Stimulated activated CD8-positive, alpha-beta memory T cell treated with anti-CD3 and anti-CD28 coated beads, Interleukin-2, amount 100 ng/mL, for 1 hour (primary cell): ENCODE measurements at places on chromosomes 13 and 19.

DNA sequence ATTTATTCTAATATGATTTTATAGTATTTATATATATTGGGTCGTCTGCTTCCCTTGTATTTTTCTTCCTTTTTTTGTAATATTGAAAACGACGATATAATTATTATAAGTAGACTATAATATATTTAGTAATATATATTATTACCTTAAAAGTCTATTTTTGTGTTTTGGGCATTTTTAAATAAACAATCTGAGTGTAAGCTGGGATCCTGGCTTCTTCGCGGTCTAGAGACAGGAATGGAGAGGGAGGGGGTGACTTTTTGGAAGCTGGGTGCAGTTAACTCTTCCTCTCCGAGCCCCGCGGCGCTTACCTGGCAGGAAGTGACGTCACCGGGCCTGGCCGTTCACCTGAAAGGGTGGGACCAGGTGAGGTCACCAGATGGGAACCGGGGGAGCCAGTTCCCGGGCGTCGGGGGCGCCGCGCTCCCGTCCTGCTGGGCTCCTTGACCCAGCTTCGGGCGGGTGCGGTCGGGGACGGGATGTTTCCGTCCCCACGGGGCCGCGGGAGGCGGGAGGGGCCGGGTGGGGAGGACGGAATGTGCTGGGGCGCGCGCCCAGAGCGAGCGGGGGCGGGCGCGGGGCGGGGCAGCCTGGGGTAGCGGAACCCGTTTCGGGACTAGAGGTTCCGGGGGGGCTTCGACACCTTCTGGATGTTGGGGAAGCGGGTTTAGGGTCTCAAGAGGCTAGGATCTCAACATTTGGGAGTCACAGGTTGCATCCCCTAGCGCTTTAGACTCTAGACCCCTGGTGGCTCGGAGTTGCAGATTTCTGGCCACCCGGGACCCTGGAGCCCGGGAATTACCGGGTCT, 2.8 kb downstream of the ZFP36 start:
- peak; percentile 86 for DNase-seq

DNA sequence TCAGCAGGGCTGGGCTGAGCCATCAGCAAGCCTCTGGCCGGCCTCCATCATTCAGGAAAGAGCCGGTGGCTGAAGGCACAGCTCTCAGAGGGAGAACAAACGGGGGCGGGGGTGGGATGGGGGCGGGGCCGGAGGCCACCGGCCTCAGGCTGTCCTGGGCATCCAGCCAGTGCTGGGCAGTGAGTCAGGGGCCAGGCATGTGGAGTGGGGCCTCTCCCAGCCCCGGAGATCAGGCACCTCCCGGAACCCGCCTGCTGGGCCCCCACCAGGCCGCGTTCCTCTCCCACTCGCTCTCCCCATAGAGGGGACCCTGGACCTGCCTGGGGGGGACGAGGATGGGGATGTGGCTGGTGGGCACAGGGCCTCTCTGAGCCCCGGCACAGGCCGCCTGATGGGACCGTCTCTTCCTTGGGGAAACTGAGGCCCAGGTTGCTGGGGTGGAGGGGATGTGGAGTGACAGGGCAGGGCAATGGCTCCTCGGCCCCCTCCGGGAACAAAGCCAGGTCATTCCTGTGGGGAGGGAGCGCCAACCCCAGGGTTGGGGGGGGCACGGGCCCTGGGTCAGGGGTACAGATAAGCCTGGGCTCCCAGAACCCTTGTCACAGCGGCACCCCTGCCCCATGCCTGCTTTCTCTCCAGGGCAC, 12.9 kb downstream of the SPC24 start:
- no peak for DNase-seq

DNA sequence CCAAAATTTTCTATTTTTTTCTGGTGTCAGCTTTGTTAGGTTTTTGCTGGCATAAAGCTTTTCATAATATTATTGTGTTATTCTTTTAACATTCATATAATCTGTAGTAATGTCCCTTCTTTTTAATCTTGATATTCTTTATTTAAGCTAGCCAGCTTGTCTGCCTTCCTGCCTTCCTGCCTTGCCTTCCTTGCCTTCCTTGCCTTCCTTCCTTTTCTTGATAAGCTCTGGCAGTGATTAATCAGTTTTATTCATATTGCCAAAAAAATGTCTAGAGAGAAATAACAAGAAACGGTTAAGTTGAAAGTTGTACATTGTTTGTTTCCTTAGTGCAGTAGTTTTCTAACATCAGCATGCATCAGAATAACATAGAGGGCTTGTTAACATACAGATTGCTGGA, 257.5 kb downstream of the MAB21L1 start:
- DNase-seq = no peak

DNA sequence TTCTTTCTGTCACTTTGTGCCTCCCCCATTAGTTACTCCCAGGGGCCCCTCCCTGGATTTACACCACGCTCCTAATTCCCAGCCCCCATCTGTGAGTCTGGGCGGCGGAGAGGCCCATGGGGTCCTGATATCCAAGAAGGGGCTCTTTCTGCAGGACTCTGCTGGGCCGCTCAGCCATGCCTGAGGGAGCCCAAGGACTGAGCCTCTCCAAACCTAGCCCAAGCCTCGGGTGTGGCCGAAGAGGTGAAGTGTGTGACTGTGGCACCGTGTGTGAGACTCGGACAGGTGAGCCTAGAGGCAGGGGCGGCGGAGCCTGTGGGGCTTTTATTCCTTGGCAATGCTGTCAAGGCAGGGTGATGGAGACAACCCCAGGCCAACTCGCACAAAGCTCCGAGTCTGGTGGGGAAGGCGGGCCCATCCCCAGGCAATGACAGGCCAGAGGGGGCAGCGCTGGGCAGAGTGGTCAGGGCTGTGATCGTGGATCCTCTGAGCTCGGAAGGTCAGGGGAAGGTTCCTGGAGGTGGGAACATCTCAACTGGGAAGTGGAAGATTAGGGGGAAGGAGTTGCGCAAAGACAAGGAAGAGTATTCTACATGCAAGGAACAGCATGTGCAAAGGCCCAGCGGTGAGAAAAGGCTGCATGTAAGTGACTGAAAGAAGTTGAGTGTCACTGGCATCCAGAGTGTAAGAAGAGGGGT, 1.6 kb downstream of the PLEKHG2 start:
- no peak for DNase-seq

DNA sequence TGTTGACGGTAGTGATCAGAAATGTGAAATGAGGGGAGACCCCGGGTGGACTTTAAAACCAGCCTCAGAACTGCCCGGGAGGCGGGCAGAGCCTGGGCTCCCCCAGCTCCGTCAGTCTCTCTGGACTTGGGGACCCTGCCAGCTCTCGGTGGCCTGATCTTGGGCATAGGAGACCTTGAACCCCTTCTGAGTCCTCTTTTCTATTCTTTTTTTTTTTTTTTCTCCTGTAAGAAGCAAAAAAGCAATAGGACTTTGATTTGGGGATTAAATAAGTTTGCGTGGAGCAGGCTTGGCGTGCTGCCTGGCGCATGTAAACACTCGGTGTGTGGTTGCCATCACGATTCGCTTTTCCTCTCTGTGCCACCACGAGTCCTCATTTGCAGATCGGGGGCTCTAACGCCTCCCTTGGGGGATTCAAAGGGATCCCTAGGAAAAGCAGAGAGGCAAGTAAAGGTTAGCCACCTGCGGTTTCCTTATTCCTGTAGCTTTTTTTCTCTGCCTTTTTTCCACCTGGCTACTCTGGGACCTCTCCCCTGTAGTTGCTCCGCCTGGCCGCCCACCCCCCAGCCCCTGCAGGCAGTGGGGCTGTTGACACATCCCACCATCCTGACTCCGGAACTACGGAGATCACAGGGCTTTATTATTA, 1.3 kb downstream of the SAFB start:
- no peak for DNase-seq

DNA sequence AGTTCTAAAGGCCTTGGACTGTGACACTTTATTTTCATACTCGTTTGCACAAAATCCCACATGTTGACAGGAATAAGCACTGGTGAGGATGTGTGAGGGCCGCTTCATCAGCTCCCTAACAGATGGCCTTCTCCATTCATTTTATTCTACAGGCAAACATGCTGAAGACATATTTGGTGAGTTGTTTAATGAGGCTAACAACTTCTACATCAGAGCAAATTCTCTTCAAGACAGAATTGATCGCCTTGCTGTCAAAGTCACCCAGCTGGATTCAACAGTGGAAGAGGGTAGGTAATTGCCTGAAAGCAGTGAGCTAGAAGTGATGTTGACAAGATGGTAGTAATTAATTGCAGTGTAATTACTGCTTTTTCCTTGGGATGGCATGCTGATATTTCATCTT, 95.7 kb downstream of the GPR12 start:
- no peak for DNase-seq

GRCh38 chr13:111062966-111063365, 52.1 kb upstream of the ARHGEF7 start:
- DNase-seq = no peak

GRCh38 chr13:96426167-96426566, 336.3 kb downstream of the HS6ST3 start:
- DNase-seq = no peak

DNA sequence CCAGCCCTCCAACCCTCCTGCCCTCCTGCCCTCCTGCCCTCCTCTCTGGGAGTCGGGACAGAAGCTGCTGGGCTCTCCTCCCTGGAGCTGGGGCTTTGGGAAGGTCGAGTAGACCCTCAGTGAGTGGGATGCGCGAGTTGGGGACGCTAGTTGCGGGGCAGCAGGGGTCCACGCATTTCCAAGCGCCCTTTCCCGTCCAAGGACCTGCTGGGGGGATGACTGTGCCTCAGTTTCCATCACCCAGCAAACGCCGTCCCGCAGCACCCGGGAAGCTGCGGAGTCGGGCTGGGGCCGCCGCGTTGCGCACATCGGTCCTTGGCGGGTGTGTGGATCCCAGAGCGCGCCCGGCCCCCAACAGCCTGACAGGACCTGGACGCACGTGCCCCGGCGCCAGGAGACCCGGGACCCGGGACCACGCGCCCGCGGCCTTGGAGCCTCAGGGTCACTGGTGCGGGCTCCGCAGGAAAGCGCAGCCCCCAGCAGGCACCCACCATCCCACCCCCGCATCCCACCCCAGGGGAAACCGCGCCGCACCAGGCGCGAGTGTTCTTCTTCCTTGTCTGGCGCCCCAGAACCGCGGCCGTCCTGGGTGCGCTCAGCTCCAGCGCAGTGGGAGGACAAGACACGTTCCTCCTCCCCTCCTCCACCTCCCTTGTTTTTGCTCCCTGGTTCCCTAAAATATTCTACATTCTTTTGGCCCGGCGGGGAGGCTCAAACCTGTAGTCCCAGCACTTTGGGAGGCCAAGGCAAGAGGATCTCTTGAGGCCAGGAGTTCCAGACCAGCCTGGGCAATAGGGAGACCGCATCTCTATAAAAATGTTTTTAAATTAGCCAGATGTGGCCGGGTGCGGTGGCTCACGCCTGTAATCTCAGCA, 9.2 kb downstream of the ONECUT3 start:
- no peak for DNase-seq

DNA sequence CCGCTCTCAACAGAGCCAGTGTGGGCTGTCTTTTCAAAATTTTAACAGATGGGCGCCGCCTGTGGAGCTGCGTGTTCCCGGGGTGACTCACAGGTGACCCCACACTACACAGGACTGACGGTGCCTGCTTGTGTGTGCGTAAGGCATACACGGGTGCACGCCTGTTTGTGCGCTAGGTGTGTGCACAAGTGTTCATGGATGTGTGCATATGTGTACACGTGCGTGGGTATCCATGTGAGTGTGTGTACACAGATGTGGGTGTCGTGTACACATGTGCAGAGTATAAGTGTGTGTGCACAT, 92.7 kb upstream of the SOX1 start:
- DNase-seq = no peak

GRCh38 chr19:54517483-54517882, 14.9 kb downstream of the LAIR2 start:
- DNase-seq = peak; percentile 17

DNA sequence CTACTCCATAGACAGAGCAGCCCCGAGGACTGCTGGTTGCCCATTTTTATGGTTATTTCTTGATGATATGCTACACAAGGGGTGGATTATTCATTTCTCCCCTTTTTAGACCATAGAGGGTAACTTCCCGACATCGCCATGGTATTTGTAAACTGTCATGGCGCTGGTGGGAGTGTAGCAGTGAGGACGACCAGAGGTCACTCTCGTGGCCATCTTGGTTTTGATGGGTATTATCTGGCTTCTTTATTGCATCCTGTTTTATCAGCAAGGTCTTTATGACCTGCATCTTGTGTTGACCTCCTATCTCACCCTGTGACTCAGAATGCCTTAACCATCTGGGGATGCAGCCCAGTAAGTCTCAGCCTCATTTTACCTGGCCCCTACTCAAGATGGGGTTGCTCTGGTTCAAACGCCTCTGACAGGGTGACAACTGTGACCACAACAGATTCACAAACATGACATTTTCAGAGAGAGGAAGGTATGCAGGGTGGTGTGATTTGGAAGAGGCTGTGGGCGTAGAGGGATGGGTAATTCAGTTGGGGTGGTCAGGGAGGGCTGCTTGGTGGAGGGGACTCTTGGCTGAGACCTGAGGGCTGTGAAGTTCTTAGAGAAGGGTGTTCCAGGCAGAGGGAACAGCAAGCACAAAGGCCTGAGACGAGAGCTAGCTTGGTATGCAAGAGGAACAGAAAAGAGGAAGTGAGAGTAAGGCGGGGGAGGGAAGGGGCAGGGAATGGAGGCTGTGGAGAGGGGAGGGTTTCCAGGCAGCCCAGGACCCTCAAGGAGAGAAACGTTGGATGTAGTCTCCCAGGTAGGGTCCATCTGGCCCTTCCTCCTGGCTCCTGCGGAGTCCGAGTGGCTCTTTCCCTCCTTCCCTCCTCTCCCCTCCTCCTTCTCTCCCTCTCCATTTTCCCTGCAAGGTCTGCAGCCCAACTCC, 23.5 kb downstream of the FAM187B start:
- DNase-seq = no peak

- DNase-seq = no peak
Measured at GRCh38 chr19:19459073-19459472, 53.6 kb downstream of the GATAD2A start.

DNA sequence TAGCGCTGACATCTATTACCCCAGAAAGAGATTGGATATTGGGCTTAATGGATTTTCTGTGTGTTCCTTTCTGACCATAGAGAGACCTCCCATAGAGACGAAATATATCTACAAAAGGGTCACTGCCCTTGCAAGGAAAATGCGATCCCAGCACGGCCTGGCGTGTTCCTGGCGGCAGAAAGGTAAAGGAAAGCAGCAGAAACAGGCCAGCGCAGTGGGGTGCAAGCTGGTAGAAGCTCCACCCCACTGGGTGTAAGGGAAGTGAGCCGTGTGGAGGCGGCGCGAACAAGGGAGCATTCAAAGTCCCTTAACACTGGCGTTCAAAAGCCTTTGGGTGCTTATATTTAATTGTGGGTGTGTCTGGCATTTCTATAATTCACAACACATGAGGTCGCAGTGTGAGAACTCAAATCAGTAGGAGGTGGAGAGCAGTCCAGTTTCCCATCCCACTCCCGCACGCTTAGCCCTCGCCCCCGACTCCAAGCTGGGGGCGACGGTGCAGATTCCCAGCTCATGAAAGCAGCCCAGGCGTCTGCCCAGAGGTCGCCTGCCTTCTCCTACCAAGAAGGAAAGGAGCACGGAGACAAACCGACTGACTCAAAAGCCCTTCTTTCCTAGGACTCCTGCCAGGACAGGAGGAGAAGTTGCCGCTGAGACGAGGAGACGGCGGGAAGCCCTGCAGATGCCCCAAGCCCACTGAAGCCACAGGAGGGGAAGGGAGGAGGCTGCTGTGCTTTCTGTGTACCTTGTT, 478.4 kb downstream of the FOXO1 start:
- DNase-seq = no peak

GRCh38 chr13:102003848-102004570, 397.8 kb downstream of the FGF14 start:
- DNase-seq = no peak

GRCh38 chr19:18789422-18789869, 1.7 kb downstream of the COMP start:
- no peak for DNase-seq
